ENCODE measurements at places on chromosomes 1 and 21.

GRCh38 chr21:33059380-33059841 is 10.5 kb upstream of the OLIG1 start:
- DNase-seq, result no peak

GRCh38 chr1:210351496-210351895 is 22.8 kb downstream of the HHAT start:
- no peak for DNase-seq

DNA sequence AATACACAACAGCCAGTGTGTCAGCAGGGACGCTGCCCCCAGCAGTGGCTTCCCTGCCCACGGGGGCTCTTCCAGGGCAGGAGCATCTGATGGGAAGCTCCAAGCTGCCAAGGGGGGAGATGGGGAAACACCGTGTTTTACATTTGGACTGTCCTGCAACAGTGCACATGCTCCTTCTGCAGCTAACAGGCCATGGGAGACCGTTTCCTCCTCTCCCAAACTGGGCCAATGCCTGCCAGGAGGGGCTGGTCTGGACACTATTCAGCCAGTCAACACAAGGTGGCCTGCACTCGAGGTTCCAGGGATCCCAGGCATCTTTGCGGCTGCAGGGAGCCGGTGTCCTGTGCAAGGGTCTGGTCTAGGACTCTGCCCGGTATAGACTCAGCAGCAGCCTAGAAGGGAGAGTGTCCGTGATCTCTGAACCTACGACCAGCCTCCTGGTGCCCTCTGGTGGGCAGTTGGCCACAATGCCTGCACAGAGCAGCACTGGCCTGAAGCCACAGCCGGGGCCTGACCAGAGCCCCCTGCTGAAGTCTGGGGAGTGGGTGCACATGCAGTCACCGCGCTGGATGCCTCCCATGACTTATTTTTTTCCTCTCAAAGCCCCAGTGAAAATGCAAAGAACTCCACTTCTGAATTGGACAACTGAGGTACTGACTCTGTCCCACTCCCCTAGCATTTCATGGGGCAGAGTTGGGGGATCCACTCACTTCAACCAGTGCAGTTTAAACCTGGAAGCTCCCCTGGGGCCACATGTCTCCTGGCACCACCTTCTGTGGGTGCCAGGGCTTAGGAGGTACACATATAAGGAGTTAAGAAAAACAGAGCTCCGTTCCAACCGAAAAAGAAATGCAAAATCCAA is 33.3 kb downstream of the RCC2 start:
- DNase-seq, result no peak

DNA sequence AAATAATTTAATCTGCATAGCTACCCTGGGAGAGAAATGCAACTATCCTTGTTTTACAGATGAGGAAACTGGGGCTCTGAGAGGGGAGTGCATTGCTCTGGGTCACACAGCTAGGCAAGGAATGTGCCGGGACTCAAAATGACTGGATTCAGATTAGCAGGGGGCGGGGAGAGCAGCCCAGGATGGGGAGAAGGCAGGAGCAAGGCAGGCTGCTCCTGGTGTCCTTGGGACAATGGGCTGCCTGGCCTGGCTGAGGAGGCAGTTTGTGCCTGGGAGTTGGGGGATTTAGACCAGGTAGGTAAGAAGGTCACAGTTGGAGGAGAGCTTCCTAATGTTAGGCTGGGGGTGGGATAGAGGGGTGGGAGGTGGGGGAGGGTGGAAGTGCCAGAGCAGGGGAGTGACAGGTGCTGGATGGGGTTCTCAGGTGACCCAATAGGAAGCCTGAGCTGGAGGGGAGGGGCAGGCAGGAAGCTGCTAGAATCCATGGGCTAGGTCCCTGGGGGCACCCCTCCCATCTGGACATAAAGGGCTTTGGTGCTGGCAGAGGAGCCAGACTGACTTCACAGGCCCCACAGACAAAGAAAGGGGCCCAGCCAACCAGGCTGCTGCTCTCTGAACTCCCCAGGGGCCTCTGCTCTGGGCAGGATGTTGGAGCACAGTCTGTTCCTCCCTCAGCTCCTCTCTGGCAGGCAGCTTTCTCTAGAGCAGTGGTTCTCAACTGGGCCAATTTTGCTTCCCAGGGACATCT is 29.0 kb downstream of the TRIM62 start:
- DNase-seq, result no peak

DNA sequence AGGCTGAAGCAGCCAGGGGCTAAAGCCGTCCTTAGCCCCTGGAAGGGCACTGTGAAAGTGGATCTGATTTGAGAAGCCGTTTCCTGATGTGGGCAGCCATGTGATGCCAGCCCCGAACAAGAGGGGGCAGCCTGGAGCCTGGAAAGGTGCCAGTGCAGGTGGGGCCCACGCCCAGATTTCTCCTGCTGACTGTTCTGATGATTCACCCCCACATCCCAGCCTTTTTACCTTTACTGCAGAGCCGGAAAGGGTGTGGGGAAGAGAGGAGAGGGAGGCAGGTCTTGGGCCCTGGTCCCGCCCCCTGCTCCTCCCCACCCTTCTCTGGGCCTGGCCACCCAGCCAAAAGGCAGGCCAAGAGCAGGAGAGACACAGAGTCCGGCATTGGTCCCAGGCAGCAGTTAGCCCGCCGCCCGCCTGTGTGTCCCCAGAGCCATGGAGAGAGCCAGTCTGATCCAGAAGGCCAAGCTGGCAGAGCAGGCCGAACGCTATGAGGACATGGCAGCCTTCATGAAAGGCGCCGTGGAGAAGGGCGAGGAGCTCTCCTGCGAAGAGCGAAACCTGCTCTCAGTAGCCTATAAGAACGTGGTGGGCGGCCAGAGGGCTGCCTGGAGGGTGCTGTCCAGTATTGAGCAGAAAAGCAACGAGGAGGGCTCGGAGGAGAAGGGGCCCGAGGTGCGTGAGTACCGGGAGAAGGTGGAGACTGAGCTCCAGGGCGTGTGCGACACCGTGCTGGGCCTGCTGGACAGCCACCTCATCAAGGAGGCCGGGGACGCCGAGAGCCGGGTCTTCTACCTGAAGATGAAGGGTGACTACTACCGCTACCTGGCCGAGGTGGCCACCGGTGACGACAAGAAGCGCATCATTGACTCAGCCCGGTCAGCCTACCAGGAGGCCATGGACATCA is at the start of gene SFN:
TSS of gene SFN (plus strand) at position 369 of the 904 bp plus-strand sequence. CDS start at position 433, 64 bp downstream.
- no peak for DNase-seq

- DNase-seq, result no peak
Observed at GRCh38 chr1:78003070-78003746, 1.5 kb upstream of the DNAJB4 start.

DNA sequence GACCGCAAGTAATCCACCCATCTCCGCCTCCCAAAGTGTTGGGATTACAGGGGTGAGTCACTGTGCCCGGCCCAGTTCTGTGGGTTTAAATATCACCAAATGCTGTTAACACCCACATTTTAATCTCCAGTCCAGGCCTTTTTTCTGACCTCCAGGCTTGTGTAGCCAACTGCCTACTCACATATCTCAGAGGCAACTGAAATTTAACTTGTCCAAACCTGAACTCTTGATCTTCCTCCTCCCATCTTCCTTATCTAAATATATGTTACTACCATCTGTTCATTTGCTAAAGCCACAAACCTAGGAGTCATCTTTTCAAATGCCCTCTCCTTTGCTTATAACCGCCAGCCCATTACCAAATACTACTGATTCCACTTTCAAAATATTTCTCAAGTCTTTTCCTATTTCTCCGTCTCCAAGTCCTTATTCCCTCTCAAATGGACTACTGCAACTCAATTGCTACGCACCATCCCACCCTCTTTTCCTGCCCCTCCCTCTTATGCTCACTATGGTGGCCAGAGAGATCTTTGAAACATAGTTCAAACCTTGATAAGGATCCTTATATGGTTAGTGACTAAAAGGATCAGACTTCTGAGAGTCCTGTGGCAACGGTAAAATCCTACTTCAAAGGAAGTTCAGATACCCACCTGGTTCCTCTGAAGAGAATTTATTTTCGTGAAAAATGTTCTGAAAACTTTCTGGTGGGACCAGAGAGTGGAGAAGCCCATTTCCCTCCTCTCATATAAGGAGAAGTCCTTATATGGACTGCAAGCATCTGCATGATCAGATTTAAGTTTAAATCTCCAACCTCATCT is 78.5 kb upstream of the CDC42BPA start:
- no peak for DNase-seq

GRCh38 chr1:54750596-54750995 is 13.7 kb downstream of the PARS2 start:
- DNase-seq, result no peak

GRCh38 chr1:61436016-61436415 is 288.9 kb downstream of the TM2D1 start:
- no peak for DNase-seq

GRCh38 chr1:28443550-28443949 is 62.3 kb upstream of the RCC1 start:
- no peak for DNase-seq

- no peak for DNase-seq
Observed at GRCh38 chr1:100924212-100924611, 28.3 kb downstream of the SLC30A7 start.

- no peak for DNase-seq
Observed at GRCh38 chr1:240652549-240652948, 40.6 kb upstream of the GREM2 start.

- no peak for DNase-seq
Observed at GRCh38 chr1:52306227-52307006, 59.6 kb downstream of the CC2D1B start.

DNA sequence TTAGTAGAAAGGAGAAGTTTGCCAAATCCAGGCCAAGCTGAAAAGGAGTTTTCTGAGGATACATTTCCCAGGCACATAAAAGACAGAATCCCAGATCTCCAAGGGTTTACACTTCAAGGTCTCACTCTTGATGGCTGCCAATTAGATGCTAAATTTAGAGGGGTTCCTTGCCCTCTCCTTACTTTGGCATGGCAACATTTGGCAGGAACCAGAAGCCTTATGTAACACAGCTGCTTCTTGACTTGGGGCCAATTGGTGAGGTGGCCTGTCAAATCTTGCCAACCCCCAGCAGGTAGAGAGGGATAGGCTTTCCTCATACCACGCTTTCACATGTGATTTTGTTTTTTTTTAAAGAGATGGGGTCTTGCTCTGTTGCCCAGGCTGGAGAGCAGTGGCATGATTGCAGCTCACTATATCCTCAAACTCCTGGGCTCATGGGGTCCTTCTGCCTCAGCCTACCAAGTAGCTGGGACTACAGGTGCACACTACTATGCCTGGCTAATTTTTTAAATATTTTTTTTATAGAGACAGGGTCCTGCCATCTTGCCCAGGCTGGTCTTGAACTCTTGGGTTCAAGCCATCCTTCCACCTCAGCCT is 25.2 kb upstream of the NKAIN1 start:
- DNase-seq, result no peak

DNA sequence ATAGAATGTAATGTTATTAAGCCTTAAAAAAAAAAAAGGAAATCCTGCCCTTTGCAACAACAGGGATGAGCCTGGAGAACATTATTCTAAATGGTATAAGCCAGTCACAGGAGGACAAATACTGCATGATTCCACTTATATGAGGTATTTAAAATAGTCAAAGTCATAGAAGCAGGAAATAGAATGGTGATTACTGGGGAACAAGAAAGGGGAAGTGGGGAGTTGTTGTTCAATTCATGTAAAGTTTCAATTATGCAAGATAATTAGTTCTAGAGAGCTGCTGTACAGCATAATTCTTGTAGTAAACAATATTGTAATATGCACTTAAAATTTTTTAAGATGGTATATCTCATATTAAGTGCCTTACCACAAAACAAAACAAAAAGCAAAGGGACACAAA is 13.2 kb downstream of the FCER1A start:
- no peak for DNase-seq

- no peak for DNase-seq
Observed at GRCh38 chr1:161192476-161193465, 6.1 kb downstream of the ADAMTS4 start.

DNA sequence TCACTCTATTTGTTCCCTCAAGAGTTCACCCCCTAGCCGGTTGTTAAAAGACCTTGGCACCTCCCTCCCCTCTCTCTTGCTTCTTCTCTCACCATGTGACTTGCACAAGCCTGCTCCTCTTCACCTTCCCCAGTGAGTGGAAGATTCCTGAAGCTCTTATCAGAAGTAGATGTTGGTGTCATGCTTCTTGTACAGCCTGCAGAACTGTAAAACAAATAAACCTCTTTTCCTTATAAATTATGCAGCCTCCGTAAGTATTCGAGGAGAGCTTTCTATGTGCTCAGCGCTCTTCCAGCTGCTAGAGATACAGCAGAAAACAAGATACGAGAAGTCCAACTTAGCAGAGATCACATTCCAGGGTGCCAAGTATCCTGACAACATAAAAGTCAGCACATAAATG is 147.0 kb upstream of the RUNX1 start:
- no peak for DNase-seq

DNA sequence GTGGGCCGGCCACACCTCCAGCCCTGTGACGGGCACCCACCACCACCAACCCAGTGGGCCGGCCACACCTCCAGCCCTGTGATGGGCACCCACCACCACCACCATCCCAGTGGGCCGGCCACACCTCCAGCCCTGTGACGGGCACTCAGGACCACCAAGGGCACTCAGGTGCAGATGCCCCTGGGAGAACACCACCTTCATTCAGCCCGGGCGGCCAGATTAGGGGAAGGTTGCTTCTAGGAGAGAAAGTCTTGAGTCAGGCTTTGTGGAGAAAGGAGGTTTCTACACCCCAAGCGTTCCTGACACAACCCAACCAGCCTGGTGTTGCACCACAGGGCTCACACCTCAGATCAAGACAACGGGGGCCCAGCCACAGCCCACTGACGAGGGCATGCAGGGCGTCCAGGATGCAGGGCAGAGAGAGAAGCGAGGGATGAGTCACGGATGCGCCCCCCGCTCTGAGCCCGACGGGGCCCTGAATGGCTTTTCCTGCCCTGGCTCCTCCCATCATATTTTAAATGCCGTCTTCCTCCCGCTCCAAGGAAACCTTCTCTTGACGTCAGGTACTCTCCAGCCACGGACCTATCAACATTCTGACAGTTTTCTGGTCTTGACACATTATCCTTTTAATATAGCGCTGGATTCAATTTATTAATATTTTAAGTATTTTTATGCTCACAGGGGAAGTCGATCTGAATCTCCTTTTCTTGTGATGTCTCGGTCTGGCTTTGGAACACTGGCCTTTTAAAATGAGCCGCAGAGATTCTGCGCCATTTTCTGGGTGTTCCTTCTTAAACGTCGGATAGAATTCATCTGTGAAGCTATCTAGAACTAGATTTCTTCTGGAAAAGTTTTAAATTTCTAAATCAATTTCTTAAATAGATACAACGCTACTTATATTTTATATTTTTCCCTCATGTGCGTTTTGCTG is 631 bp upstream of the SPATC1L start:
- peak; percentile 20 for DNase-seq
